ENCODE measurements at places on chromosomes 2 and 18.
A peak's percentile ranks its signal among the peaks of the same experiment; 100 is the strongest.

DNA sequence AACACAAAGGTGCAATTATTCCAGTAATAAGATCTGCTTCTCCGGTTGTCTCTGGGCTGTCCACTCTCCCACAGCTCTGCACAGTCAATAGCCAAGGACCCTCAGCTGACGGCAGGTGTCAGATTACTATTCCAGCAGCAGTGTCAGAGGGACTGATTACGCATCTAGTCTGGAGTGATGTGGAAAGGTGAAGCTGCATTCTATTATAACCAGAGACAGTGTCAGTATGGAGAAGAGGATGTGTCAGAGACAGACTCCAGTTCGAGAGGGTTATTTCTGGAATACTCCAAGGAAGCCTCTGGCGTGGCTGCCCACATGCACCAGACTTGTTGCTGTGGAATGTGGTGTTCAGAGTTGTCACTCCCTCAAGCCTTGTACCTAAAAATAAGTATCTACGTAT is 163.6 kb upstream of the TMEM200C start:
- DNase-seq: no peak

DNA sequence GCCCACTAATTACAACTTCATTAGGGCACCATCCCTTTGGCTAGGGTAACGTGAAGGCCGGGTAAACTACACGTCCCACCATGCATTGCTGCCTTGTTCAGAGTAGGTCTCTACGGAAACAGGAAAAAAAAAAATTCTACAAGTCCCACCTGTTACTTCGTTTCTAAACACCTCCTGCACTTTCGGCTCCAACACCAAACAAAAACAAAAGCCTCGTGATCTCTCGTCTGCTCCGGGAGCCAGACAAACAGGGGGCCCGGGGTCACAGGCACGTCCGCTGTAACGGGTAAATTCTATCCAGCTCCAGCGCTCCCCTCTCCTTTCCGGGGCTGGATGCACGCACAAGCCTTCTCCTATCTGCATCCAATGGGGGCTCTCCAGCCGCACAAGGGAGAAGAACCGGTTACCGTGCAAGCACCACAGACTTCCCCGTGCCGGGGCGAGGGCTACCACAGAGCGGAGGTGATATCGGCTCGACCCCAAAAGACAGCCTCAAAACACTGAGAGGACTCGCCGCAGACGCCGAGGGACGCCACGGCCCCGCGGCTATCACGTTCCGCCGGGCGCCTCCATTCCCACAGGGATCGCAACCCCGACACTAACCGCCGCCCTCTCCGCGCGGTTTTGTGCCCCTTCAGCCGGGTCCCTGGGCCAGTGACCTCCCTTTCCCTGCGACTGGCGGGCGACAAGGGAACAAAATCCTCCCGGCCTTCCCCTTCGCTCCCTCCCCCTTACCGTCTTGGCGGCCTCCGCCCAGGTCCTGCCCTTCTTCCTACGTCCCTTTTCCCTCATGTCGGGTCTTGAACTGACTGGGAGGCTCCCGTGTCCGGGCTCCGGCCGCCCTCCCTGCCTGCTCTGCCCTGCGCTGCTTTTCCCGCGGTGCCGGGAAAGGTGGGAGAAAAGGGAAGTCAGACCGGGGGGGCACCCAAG is 591 bp downstream of the ASXL2 start:
- peak; percentile 46 for DNase-seq

- peak; percentile 74 for DNase-seq
Observed at GRCh38 chr18:63317982-63318888, 1.3 kb downstream of the BCL2 start.

DNA sequence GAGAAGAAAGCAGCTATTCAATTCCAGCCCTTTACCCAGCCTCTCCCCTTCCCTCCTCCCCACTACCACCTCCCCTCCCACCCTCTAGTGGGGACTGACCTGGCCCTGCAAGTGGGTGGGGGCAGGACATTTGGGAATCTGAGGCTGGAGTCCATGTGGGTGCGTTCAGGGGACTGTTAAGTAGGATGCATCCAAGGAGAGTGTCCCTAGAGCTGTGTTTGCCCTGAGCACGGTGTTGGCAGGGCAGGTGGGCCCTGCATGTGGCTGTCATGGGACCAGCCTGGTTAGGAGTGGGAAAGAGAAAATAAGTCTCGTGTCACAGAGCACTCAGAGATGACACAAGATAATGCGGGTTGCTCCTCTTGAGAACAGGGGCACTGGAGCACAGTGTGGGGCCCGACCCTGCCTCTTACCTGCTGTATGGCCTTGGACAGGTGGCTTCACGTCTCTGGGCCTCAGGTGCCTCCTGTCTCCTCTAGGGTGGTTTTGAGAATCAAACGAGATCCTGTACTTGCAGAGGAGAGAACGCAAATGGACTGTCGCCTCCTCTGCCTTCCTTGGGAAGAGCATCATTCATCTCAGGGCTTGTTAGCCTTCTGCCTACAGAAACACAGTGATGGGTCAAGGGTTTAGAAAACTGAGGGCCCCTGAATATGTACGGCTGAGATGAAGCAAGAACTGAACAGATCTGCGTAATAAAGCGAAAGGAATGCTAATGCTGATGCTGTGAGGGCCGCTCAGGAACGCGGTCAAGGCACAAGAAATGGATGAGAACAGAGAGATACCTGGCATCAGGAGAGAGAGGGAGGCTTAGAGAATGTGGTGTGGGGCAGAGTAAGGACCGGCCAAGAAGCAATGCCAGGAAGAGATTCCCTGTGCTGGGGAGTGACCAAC is 187.7 kb upstream of the HAAO start:
- no peak for DNase-seq

DNA sequence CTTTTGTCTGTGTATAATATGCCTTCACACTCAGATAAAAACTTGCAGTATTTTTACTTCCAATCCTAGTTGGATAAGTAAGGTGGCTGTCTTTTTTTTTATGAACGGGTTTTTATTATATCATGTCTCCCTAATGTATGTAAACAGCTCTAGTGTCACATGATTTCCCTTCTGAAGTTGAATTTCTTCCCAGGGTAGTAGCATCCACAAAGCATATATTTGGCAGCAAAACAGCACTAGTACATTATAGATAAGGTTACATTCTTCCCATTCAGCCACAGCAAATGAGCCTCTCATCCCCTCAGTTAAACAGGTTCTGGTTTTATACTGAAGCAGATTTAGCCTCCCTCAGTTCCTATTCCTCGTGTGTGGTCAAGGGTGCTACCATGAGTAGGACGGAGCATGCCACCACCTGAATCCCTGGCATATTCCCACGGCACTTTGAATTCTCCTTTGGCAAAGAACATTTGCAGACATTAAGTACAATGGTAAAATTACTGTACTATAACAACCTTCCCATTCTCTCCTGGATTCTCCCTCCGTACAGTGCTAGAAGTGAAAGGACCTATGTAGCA is 15.4 kb upstream of the DTNA start:
- no peak for DNase-seq

- DNase-seq: no peak
Observed at GRCh38 chr18:45245091-45245511, 370.2 kb upstream of the SLC14A2 start.

DNA sequence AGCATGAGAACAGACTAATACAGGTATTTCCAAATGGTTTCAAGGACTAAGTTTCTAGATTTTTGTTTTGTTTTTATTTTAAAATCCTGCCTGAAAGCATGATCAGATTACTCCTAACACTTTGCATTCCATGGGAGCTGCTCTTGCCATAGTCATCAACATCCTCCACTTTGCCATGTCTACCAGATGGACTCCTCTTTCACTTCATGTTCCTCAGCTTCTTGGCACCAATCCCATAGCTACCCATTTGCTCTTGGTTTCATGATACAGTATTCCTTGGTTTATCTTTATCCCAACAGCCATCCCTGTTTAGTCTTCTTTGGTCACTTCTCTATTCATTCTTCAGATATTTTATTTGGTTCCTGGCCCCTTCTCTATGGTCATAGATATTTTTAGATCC is 154.2 kb upstream of the CCDC195 start:
- DNase-seq: no peak

GRCh38 chr18:24632158-24632988 is 171.9 kb downstream of the HRH4 start:
- no peak for DNase-seq

- DNase-seq: no peak
Observed at GRCh38 chr2:120525056-120526046, 179.4 kb downstream of the INHBB start.

GRCh38 chr2:179963626-179964025 is 43.5 kb downstream of the CWC22 start:
- no peak for DNase-seq

DNA sequence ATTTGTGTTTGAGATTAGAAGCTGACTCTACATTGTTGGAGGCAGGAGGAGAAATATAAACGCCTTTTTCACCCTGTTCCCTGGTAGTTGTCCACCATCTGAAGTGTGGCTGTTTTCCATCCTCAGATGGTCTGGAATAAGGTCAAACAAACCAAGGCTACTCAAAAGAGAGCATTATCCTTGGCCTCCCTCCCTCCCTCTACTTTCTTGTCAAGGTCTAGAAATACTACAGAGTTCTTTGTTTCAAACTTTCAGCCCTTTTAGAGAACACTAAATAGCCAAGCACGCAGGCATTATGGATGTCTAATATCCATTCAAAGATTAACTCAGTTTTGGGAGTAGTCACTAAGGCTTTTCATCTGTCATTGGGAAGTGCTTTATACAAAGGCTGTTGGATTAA is 215.8 kb upstream of the ITGA4 start:
- DNase-seq: no peak

DNA sequence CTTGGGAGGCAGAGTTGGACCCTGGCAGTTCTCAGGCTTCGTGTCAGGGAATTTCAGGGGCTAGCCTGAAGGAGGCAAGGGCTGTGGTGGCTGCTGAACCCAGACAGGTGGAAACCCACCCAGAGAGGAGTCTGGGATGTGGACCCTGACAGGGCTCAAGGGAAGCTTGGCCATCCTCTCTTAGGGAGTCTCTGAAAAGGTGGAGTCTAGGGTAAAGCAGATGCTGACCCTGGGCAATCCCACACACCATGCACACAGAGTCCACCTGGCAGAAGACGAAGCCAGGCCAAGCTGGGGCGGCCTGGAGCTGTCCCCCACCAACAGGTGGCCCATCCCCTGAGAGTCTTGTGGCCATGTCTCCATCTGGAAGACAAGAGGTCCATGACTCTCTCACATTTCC is 41.2 kb upstream of the TEX51 start:
- DNase-seq: no peak

- DNase-seq: no peak
Observed at GRCh38 chr18:1906421-1906820, 664.9 kb downstream of the METTL4 start.

DNA sequence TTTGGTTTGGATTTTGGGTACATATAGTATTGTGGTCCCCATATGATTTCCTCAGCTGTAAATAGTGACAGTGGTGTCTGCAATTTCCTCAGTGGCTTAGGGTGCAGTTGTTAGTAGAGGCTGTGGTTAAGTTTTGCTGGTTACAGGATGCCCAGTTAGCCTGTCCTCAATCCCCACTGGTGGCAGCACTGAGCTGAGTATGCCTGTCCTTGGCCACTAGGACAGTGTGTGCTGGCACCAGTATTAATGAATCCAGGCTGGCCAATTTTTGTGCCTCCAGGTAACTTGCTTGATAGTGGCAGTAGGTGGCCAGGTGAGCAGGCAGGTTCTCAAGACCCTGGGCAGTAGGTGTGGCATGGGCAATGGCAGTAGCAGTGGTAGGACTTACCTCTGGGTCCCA is 973.1 kb downstream of the TMEM182 start:
- no peak for DNase-seq

GRCh38 chr2:9250091-9250490 is 43.5 kb downstream of the ASAP2 start:
- no peak for DNase-seq

DNA sequence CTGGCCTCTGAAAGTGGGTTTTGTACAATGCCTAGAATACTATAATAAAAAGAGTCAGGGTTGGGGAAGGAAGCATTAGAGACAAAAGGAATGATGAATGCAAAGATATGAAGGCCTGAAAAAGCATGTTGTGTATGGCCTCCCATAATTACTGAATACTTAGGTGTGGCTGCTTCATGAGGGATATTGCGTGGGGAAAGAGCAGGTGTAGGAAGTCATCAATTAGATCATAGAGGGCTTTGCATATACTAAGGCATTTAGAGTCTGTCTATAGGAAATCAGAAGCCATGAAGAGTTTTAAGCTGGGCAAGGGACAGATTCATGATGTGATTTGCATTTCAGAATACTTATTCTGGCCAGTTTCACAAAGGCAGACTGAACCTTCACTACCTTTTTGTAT is 48.2 kb downstream of the NCOA1 start:
- no peak for DNase-seq

- no peak for DNase-seq
Observed at GRCh38 chr2:28989973-28990372, 8.9 kb downstream of the TOGARAM2 start.

- DNase-seq: no peak
Observed at GRCh38 chr2:16635791-16636699, 29.6 kb downstream of the CYRIA start.

DNA sequence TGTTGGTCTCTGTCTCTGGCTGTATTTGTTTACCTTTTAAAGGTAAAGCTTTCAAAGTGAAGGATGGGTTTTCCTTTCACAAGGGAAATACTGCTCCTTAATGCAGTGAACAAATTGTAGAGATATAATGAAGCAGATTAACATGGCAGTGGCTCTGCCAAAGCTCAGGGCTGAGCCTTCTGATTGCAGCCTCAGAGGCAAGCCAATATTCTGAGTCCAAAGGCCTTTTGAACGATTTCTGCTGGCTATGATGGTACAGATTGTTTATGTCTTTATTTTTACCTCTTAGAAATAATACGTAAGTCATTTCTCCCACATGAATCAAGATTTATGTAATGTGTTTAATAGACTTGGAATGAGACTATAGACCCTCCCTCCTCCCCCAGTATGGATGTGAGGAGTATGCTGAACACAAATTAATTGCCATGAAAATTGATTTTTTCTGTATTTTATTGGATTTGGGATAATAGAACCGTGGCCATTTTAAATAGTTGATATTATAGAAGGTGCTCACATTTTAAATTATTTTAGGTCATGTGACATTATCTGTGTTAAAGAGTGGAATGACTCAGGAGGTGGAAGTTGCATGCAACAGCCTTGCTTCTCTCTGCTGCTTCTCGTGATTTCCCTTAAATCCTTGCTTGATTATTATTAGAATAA is 772 bp downstream of the SCN2A start:
- no peak for DNase-seq

DNA sequence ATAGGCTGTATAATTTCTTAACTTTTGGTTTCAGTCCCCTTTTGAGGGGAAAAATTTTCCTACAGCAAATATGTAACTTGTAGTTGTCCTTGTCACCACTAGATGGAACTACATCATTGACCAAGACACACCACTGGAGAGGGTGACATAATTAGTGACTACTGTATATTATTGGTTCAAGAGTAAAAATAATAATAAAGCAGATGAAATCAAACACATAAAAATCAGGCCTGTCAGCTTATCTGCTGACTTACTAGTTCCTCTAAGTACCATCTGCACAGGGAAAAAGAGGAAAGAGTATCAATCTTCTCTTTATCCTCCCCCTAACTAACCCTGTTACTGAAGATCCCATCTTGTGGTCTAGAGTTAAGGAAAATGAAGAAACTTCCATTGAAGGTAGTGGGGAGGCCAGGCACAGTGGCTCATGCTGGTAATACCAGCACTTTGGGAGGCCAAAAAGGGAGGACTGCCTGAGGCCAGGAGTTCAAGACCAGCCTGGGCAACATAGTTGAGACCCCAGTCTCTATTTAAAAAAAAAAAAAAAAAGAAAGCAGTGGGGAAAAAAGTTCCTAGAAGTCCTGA is 29.6 kb upstream of the ENOSF1 start:
- DNase-seq: no peak

GRCh38 chr2:19868701-19869580 is 32.8 kb downstream of the TTC32 start:
- DNase-seq: peak; percentile 45

GRCh38 chr2:25044990-25045389 is 3.1 kb downstream of the EFR3B start:
- DNase-seq: no peak

- no peak for DNase-seq
Observed at GRCh38 chr2:39146630-39147029, 25.8 kb upstream of the SOS1 start.

All from stimulated activated CD4-positive, alpha-beta T cell treated with anti-CD3 and anti-CD28 coated beads, Interleukin-2, amount 100 ng/mL, for 4 hours (primary cell).